ENCODE measurements at places on chromosomes 7 and 10. TPM values are rescaled to one million over a fixed set of nuclear protein-coding genes. Genes with fewer than 3 reads are reported as not detected.

NPSR1 gene
- total RNA-seq: not detected

FGL2 gene
- not detected for total RNA-seq

KIF11 gene
- 2.2 TPM for total RNA-seq

MACROH2A2 gene
- total RNA-seq: 46.8 TPM

ANKRD1 gene
- total RNA-seq: 108 TPM

HACD1 gene
- total RNA-seq: 26.9 TPM

KDM7A gene
- total RNA-seq: 1.8 TPM

SLC26A5 gene
- not detected for total RNA-seq

TRIM74 gene
- 0.16 TPM for total RNA-seq

PLXNA4 gene
- 0.51 TPM for total RNA-seq

CYP3A4 gene
- not detected for total RNA-seq

PTF1A gene
- not detected for total RNA-seq

CLCN1 gene
- total RNA-seq: not detected

TAS2R4 gene
- 0.25 TPM for total RNA-seq

NUTM2E gene
- not detected for total RNA-seq

LIPF gene
- total RNA-seq: not detected

ADGRA1 gene
- total RNA-seq: not detected

RADIL gene
- total RNA-seq: 0.63 TPM

All from mesangial cell (primary cell).